ENCODE measurements at places on chromosomes 12 and 14. TPM values are rescaled to one million over a fixed set of nuclear protein-coding genes. Genes with fewer than 3 reads are reported as not detected.

Gene DTX3
- 18.3 TPM for total RNA-seq

Gene FBLN5
- 1.3 TPM for total RNA-seq

Gene ACOT4
- 1.3 TPM for total RNA-seq

Gene B3GNT4
- 1.0 TPM for total RNA-seq

Gene NUMB
- 48.1 TPM for total RNA-seq

Gene HAL
- 0.09 TPM for total RNA-seq

Gene IRAK3
- 1.8 TPM for total RNA-seq

Gene SMOC1
- total RNA-seq: not detected

Gene GPRC5D
- not detected for total RNA-seq

Gene TCL1B
- total RNA-seq: not detected

Gene CLEC1A
- total RNA-seq: not detected

Gene GPR135
- 2.0 TPM for total RNA-seq

Gene RD3L
- not detected for total RNA-seq

Gene CCDC198
- total RNA-seq: not detected

Gene CCND2
- 615 TPM for total RNA-seq

Gene NOVA1
- not detected for total RNA-seq

Gene C12orf54
- total RNA-seq: not detected

Gene CDK17
- total RNA-seq: 28.0 TPM

Gene OTX2
- not detected for total RNA-seq

Gene KRT72
- not detected for total RNA-seq

Gene OR6C2
- total RNA-seq: not detected

Gene MYBPC1
- total RNA-seq: not detected

Gene RHEBL1
- total RNA-seq: 11.8 TPM

Gene TEAD4
- 18.8 TPM for total RNA-seq

Gene SOAT2
- not detected for total RNA-seq

Gene BDKRB1
- total RNA-seq: not detected

Gene GALNT6
- total RNA-seq: 12.8 TPM

Gene ACRBP
- total RNA-seq: 0.47 TPM

Gene CCDC77
- total RNA-seq: 13.0 TPM

Gene VDR
- 267 TPM for total RNA-seq

Gene SOX5
- 2.1 TPM for total RNA-seq

Gene PLEKHG7
- total RNA-seq: not detected

Data from activated CD4-positive, alpha-beta T cell treated with anti-CD3 and anti-CD28 coated beads, Interleukin-2, amount 10 ng/mL, durations not matched to agents 24 days and 14 days (primary cell).